ENCODE measurements at places on chromosomes 11 and 22.

- DNase-seq: no peak
Measured at GRCh38 chr11:14902650-14903350, 10.8 kb upstream of the CYP2R1 start.

DNA sequence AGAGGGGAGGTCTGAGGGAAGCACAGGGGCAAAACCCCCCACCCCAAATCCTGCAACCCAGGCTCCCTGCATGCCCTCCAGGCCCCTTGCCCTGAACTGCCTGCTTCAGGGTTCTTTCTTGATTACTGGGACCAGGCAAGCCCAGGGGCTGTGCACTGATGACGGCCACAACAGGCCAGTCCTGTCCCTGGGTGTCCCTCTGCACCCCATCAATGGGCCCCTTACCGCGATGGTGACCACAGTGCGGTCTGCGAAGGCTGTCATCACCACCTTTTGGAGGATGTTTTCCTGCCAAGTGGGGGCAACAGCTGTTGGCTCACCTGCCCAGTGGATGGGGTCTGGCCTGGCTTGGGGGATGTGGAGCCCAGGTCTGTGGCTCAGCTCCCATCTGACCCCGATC lies 5.0 kb upstream of the KCNJ11 start:
- DNase-seq: no peak

DNA sequence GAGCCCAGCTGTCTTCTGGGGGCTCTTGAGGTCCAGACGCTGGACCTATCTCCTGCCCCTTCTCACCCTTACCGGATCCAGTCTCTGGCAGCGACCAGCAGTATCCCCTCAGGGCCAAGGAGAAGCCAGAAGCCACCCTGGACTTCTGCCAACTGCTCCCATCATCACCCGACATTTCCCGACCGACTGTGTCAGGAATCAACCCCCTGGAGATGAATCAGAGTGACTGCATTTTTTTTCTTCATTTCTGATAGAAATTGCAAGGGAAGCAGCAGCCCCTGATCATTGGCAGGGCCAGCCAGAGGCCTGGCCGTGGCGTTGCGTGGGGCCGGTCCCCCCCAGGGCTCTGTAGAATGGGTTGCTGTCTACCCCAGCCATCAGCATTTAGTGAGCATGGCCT lies 5.2 kb upstream of the LIF start:
- no peak for DNase-seq

DNA sequence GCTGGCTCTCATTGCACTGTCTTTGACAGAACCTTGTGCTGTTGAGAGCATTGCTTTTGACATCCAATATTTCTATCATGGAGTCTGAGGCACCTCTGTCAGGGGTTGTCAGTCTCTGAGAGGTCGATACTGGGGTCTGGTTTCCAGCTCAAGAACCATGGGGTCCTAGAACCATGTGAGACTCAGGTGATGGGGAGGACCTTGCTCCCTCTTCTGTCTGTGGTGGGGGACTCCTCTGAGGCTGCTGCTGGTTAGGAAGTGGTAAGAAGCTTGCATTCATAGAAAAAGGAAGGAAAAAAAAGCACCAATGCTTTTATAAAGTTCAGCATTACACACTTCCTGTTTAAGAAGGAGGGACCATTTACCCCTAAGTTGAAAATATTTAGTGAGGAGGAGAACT lies 91.8 kb upstream of the CD44 start:
- DNase-seq: no peak

- no peak for DNase-seq
Measured at GRCh38 chr11:45692808-45693453, 27.5 kb upstream of the CHST1 start.

GRCh38 chr11:128483211-128483788 lies 104.1 kb downstream of the ETS1 start:
- DNase-seq: no peak

GRCh38 chr11:8100158-8100557 lies 19.1 kb downstream of the TUB start:
- DNase-seq: no peak

DNA sequence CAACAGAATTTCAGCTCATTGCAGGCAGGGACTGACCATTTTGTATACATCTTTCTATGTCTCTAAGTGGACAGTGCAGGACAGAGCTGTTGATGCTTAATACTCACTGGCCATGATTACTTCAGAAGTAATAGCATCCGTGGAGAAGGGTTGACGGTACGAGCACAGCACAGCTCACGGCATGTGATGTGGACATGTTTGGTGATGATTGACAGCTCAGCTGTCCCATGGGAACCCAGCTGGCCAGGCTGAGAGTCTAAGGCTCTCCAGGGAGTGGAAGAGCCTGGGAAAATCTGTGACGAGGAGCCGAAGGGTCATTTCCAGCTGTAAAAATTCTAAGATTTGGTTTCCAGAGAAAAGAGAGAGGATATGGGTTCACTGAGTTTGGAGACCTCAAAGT lies 198.2 kb downstream of the SNX19 start:
- no peak for DNase-seq

DNA sequence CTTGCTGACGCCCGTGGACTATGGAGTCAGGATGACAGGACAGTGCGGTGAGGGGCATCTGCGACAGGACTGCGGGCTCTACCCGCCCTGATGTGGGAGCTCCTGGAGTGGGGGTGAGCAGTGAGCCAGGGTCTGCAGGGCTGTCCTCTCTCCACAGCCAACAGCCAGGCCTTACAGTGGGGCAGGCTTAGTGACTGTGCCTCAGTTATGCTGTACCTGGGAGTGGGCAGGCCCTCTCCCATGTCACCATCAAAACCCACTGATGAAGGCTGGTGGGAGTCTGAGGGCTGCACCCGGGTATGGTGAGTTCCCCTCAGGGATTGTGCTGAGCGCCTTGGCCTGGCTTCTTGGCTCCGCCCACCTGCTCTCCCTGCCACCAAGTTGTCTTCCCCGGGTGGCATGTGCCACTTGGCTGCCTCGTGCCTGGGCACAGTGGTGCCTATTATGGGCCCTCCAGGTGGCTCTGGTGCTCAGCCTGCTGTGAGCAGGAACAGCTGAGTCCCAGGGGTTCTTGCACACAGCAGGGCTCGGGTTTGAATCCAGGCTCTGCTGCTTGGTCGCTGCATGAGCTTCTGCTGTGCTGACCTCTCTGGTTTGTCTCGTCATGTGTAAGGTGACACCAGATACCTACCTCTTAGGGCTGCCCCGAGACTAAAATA lies 4.1 kb upstream of the TRIOBP start:
- no peak for DNase-seq

DNA sequence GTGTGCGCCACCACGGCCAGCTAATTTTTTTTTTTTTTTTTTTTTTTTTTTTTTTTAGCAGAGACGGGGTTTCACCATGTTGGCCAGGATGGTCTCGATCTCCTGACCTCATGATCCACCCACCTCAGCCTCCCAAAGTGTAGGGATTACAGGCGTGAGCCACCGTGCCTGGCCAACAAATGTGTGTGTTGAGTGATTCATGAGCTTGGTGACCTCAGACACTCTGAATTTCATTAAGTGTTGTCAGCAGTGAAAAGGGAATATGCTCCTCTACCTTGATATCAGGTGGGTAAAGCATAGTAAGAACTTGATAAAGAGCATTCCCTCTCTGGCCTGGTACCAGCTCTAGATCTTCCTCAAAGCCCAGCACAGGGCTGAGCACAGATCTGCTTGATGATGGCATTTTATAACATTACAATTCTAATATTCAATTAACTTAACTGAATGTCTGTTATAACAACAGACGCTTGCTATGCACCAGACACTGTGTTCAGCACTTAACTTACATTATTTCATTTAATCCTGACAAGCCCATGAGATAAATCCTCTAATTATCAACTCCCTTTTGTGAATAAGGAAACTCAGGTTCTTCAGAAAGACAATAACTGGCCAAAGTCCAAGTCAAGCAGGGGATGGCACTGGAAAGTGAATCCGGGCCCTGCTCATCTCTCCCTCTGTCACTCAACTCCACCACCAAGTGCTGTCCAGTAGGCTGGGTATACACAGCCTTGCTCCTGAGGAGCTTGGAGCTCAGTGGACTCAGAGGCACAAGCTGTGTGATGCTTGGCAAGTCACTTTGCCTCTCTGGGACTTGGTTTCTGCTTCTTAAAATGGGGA lies 13.0 kb downstream of the TBC1D10A start:
- no peak for DNase-seq

- no peak for DNase-seq
Measured at GRCh38 chr22:17767233-17768065, 6.8 kb downstream of the BID start.

- no peak for DNase-seq
Measured at GRCh38 chr11:128497776-128498095, 89.6 kb downstream of the ETS1 start.

- DNase-seq: peak; percentile 4
Measured at GRCh38 chr11:68584097-68584496, 100.2 kb upstream of the GAL start.

GRCh38 chr22:43345761-43346301 lies 2.7 kb upstream of the SCUBE1 start:
- DNase-seq: no peak

DNA sequence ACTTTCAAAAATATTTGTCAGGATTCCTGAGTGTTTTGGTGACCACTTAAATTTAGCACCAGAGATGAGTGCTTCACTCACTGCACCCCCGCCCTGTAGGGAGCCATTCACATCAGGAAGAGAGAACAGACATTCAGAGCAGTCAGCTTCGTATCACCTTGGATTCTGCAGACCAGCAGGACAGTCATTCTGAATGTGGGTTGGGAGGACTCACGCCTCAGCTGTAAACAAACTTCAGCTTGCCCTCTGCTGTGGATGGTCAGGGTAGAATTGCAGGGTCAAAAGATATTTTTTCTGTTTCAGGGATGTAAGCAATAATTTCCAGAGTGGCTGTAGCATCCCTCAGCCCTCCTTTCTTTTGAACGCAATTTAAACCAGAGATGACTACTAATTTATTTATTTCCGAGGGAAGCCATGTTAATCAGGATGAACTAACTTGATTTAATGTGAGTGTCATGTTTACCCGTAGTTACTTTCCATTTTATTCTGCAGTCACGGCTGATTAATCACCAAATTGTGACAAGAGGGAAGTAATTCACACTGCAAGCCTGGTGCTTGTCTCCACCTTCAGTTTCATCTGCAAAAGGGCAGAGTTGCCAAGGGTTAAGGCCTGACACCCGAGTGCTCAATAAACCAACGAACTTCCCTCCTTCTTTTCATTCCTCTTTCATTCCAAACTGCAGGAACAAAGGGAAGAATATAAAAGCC lies 174.2 kb upstream of the DDI1 start:
- DNase-seq: no peak
